Occipital lobe (tissue), 3 donors: ENCODE measurements at places on chromosomes 16 and 17. TPM values are rescaled to one million over a fixed set of nuclear protein-coding genes. Genes with fewer than 3 reads are reported as not detected.
A peak's percentile ranks its signal among the peaks of the same experiment; 100 is the strongest.

NTN1 gene
- total RNA-seq, result 1.1 TPM

ADORA2B gene
- 3.6 TPM for total RNA-seq

DNA sequence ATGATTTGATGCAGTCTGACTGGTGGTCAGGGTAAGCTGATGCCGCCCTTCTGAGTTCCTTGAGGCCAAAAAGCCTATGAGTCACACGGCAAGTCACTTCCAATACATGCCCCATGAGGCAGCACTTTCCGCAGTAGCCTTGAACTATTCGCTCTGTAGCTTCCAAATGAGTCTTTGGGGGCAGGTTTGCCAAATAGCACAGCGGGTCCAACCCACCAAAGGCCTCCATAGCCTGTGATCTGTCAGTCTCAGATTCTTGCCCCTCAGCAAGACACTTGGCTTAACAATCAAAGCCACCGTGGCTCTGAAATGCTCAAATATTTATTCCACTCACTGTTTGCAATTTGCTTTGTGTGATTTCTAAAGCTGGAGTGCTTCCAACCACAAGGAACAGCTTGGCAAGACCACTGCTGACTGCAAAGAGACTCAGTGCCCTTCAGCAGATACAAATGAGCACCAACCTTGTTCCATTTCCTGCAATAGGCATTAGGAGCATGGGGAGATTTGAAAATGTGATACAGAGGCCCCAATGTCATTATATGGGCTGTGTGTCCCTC is 45.4 kb downstream of the CLEC19A start:
- DNase-seq, result peak; percentile 15

- peak; percentile 30 for DNase-seq
These were observed 12.4 kb upstream of the TCAP start for GRCh38 chr17:39652587-39653315.

DNA sequence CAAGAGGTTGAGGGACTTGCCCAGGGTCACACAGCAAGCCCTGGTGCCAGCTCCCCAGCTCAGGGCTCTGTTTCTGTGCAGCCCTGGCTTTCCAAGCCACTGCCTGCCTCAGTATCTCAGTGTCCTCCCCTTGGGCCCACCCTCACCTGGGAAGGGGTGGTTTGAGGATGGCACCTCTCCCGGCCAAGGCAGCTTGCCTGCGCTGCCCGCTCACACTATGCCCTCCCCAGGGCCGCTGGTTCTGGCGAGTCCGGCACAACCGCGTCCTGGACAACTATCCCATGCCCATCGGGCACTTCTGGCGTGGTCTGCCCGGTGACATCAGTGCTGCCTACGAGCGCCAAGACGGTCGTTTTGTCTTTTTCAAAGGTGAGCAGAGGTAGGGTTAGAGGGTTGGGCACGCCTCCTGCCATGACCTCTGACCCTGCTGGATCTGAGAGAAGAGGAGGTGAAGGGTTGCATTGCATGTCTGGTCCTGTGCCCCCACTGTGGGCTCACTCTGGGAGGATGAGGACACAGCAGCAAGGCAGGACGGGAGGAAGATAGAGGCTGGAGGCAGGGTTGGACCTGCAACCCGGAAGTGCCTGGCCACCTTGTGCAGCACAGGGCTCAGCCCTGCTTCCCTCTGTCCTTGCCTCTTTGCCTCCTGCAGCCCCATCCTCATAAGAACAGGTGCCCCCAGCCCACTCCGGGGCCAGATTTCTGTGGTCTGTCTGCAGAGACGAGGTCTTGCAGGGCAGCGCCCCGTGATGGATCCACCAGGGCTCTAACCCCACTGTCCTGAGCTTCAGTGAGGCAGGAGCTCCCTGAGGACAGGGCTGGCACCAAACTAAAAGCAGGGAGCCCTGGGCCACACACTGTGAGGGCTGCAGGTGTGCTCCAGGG is 16.7 kb downstream of the MMP15 start:
- no peak for DNase-seq

- no peak for DNase-seq
These were observed 11.1 kb downstream of the DRC3 start for GRCh38 chr17:17983776-17984175.

GRCh38 chr16:1770328-1771187 is 785 bp downstream of the NME3 start:
- DNase-seq, result peak; percentile 59

- DNase-seq, result no peak
These were observed 61.5 kb upstream of the BCAR1 start for GRCh38 chr16:75312875-75313274.

DNA sequence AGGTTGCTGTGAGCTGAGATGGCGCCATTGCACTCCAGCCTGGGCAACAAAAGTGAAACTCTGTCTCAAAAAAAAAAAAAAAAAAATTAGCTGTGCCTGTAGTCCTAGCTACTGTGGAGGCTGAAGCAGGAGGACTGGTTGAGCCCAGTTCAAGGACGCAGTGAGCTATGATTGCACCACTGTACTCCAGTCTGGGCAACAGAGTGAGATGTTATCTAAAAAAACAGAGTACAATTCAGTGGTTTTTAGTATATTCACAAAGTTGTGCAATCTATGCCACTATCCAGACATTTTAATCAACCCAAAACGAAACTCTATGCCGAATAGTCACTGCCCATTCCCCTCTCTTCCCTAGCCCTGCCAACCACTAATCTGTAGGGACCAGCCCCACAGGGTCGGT is 25.1 kb downstream of the C16orf54 start:
- no peak for DNase-seq

- DNase-seq, result no peak
These were observed 146.1 kb downstream of the GAS7 start for GRCh38 chr17:10052106-10052813.
